ENCODE measurements at places on chromosomes 7 and 10.

DNA sequence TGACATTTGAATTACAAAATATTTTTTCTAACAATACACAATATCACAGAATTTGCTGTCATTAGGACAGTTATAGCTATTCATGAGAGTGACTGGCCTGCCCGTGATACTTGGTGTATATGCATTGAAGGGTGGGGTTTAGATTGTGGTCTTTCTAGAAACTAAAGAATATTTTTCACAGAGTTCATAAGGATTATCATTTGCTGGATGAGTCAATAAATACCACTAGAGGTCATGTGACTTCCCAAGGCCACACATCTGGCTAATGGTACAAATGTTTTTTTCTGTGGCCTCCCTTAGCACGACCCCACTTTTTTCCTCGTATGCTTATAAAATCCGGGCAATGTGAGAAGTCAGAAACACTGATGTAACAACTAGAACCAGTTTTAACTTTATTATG is 5.2 kb downstream of the OPTN start:
- ATAC-seq, result no peak

GRCh38 chr7:3439333-3440030 is 138.4 kb downstream of the SDK1 start:
- ATAC-seq, result no peak

DNA sequence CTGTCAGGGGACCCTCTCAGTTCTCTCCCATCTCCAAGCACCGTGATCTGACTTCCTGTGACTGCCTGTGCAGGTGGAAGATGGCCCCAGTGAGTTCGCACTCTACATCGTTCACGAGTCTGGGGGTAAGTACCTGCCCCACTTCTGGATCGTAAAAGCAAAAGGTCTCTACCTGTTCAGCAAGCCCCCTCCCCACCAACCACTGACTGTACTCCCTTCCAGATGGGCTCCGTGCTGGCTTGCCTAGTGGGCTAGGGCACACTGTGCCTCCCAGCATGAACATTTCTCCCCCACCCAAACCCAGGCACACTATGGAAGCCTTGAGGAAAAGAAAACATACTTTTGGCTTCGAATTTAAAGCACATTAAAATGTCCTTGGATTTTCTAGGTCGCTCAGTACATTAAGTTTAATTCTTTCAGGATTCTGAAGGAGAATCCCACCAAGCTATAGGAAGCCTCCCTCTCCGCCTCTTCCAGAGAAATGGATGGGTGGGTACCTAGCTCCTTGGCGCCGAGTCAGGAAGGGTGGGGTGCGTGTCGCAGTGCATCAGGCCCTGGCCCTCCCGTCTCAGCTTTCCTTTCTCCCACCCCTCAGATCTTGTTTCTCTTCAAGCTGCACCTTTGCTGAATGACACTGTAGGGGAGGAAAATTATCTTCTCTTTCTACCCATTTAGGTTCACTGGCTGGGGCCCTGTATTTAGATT is 11.0 kb upstream of the ZNF22 start:
- ATAC-seq, result peak; percentile 55

DNA sequence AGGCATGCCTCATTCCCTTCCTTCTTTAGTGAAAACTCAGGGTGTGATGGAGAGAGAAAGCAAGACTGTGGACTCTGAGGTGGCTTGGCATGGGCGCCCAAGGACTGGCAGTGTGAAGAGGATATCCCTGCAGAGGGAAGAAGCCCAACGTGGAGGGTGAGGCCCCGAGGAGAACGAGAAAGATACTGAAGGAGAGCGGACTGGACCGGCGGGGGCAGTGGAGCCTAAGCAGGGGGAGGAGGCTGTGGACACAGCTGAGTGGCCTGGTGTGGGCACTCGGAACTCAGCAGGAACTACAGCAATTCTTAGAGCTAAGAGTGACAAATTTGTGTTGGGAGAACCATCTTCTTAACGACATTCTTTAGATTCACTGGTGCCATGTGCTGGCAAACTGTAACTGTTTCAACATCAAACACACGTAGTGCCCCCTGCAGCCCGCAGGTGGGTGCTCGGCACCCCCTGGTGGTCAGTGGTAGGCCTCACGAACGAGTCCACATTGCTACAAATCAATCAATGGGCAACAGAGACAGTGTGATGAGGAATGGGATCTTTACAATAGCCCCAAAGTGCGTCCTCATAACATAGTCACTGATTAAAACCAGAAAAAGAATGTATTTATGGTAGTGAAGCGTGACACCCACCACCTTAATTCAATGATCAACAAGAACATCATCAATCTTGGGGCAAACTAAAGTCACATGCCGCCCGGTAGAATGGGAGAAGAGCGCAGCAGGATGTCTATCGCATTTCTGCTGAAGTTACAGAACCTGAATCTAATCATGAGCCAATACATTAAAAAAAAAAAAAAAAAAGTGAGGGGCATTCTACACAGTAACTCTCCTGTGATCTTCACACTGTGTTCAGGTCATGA is 2.0 kb upstream of the SFTPA1 start:
- ATAC-seq, result no peak

- no peak for ATAC-seq
Observed at GRCh38 chr10:85650791-85651496, 715.7 kb downstream of the GRID1 start.

Data from motor neuron (in vitro differentiated cells).